ENCODE measurements at places on chromosomes 13 and 19.
A peak's percentile ranks its signal among the peaks of the same experiment; 100 is the strongest.

GRCh38 chr19:53647792-53648191, 16.0 kb downstream of the DPRX start:
- DNase-seq = no peak

DNA sequence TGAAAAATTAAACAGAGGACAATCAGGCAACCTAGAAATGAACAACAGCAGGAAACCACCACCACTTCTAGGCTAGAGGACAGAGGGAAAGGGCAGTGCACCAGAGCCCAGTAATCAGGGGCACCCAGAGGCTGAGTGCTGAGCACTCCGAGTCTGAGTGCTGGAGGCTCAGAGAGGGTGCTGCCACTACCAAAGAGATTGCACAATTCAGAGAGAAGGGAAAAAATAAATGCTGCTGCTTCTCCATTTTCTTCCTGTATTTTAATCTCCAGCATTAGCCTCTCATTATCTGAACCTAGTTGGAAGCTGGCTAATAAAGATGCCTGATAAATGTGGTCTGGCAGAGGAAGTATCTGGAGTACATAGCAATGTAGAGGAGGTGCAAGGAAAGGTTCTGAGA, 11.8 kb upstream of the ZNF175 start:
- DNase-seq = no peak

GRCh38 chr13:30119476-30119875, 187.9 kb downstream of the KATNAL1 start:
- DNase-seq = peak; percentile 34

DNA sequence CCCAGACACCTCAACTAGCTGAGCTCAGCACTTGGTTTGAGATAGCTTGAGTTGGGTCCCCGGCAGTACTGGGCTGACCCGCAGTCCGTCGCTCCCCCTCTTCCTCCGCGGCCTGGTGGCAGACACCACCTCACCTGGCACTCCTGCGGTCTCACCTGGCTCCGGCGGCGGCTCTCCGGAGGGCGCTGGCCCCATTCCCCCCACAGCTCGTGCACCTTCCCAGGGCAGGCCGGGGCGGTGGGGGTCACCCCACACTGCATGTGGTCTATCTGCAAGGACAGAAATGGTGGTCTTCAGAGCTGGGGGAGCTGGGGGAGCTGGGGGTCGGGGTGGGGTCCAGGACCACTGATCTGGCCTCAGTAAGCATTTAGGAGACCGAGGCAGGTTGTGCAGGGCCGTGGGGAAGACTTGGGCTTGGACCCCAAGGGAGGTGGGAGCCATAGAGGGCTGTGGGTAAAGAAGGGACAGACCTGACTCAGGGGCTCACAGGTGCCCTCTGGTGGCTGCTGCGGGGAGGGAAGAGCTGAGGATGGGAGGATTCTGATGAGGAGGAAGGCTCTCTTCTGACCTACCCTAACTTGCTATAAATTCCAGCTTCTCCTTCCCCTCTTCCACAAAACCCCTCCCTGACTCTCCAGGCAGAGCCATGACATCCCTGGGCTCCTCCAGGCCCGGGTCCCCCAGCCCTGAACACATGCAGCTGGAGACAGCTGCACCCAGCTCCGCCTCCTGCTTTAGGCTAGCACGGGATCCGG, 6.7 kb upstream of the PLIN4 start:
- peak; percentile 62 for DNase-seq

- peak; percentile 84 for DNase-seq
Measured at GRCh38 chr13:79522583-79522982, 41.6 kb downstream of the NDFIP2 start.

DNA sequence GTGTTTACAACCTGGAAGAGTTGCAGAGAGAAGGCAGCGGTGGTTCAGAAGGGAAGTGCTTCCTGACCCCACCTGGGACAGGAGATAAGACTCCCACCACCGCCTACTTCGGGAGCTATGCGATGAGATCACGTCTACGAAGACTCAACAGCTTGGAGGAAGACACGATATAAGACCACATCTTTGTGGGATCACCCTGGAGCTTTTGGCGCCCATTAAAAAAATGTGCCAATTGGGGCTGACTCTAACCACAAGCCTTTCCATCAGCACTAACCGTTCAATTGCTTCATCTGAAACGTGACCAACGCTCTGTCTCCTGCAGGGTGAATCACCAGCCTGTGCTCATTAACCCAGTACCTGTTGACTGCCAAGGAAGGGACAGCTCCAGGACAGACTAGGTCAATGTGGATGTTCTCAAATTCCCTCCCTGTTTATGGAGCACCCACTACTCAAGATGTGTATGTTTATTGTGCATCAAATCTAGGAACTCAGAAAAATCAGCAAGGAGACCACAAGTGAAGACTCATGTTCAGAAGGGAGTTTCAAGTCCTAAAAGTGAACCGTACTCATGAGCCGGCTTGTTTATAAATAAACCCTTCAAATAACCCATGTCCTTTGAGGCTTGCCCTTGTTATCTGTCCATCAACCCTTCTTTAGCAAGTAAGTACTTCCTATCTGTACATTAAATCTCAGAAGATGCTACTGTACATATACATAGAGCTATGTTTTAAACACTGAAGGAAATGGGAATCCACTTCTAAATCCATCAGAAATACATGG, 67.5 kb downstream of the LATS2 start:
- DNase-seq = no peak

GRCh38 chr13:28637714-28638355, 21.1 kb upstream of the POMP start:
- DNase-seq = peak; percentile 69

DNA sequence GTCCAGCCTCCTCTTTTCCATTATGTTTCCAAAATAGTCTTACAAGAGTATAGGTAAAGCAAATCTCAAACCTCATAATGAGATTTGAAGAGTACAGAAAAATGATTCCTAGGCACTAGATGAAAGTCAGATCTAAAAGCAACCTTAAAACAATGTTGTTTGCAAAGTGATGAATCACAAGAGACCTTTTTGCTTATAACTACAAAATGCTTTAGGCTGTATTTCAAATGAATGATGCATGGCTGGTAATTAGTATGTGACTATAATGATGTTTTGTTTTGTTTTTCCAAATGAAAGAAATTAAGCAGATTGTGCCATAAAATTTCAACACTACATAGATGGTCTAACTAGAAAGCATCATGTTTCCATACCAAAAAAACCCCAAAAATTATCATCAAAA, 272.7 kb downstream of the DIAPH3 start:
- DNase-seq = no peak

- DNase-seq = no peak
Measured at GRCh38 chr13:99717959-99718674, 216.8 kb downstream of the TM9SF2 start.

- DNase-seq = no peak
Measured at GRCh38 chr13:62906896-62907295, 1491.2 kb upstream of the PCDH20 start.

- DNase-seq = no peak
Measured at GRCh38 chr13:79314652-79315051, 91.4 kb downstream of the RBM26 start.

- no peak for DNase-seq
Measured at GRCh38 chr19:41305927-41306793, 3.8 kb upstream of the CCDC97 start.

GRCh38 chr13:108981407-108981806, 352.0 kb downstream of the MYO16 start:
- no peak for DNase-seq

- no peak for DNase-seq
Measured at GRCh38 chr13:72852207-72852606, 70.3 kb downstream of the PIBF1 start.

DNA sequence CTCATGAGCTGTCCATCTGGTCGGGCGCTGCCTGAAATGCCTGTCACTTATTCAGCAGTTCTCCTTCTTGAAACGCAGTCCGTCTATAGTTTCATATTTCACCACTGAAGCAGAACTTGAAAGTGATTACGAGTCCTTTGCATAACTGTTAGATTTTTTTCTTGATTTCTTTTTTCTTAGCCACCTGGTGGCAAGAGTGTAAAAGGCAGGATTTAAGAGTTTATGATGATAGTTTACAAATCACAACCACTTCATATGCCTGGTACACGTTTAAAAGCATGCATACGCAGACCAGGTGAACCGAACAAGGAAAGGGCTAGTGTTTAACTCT, 45.8 kb downstream of the GGACT start:
- peak; percentile 79 for DNase-seq
